ENCODE measurements at places on chromosomes 6 and 20.
A peak's percentile ranks its signal among the peaks of the same experiment; 100 is the strongest.

- no peak for DNase-seq
Observed at GRCh38 chr20:11845340-11845739, 72.4 kb upstream of the BTBD3 start.

DNA sequence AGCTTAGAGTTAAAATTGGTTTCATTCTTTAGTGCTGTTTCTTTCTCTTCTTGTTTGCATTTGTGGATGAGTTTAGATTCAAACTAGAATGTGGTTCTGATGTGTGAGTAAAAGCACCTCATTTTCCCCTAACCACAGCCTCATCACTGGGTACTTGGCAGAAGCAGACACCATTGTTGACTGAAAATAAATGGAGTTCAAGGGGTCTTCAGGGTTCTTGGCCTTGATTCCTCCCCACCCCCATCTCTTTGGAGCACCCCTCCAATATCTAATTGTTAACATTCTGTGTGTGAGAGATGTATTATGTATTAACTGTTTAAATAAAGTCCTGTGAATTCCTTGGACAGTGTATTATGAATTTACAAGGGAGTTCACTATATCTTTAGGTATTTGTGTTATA, 59.6 kb downstream of the JARID2 start:
- no peak for DNase-seq

GRCh38 chr6:169841907-169842606, 90.6 kb downstream of the ERMARD start:
- no peak for DNase-seq

DNA sequence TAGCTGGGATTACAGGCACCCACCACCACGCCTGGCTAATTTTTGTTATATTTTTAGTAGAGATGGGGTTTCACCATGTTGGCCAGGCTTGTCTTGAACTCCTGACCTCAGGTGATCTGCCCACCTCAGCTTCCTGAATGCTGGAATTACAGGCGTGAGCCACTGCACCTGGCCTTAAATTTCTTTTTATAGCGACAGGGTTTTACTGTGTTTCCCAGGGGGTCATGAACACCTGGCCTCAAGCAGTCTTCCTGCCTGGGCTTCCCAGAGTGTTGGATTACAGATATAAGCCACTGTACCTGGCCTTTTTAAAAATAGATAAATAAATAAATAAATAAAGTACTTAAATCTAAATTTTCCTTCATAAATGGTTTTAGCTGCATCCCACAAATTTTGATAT, 57.5 kb downstream of the LIN28B start:
- DNase-seq = no peak

DNA sequence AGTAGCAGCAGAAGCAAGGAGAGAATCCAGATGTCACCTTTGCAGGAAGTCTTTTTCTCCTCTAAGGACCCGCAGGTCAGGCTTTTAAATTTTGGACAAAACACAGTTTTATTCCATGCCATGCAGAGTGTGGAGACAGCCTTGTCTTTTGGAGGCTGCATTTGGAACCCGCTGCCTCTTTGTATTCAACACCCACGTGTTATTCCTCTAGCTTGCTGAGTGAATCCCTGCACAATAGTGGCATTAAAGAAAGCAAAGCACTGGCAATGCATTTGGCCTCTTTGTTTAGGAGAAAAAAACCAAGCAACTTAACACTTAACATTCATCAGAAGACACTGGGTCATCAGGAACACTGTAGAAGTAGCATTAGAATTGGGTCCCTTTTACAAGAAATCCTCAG, 43.5 kb downstream of the TFAP2B start:
- no peak for DNase-seq

- no peak for DNase-seq
Observed at GRCh38 chr6:42530296-42530695, 33.5 kb upstream of the UBR2 start.

DNA sequence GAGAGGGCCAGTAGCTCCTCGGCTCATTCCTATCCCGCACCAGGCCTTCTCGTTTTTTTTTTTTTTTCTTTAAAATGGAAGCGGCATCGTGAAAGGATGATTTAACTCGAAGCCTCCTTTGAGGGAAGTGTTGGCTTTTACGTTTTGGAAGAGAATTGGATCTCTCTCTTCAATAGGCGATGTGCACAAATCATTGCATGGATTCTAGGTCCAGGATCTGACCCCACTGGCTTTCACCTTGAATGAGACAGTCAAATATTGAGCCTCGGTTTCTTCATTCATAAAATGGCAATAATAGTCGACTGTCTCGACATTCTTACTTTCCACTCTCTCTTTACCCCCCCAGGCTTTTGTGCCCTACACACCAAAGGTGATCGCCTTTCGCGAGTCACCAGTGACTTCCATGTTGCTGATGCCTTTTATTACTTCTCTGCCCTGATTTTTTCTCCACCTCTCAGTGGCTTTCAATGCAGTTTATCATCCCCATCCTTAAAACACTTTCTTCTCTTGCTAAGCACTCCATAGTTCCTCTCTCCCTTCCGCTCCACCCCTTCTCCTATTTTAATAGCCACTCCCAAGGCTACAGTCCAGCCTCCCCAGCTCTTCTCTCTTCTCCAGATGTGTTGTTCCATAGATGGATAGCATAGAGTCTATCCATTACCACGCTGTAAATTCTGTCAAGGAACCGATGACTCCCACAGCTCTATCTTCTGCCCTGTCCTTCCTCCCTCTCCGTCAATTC, 473 bp upstream of the DTNBP1 start:
- no peak for DNase-seq

- no peak for DNase-seq
Observed at GRCh38 chr6:120615238-120615637, 719.0 kb downstream of the TBC1D32 start.

DNA sequence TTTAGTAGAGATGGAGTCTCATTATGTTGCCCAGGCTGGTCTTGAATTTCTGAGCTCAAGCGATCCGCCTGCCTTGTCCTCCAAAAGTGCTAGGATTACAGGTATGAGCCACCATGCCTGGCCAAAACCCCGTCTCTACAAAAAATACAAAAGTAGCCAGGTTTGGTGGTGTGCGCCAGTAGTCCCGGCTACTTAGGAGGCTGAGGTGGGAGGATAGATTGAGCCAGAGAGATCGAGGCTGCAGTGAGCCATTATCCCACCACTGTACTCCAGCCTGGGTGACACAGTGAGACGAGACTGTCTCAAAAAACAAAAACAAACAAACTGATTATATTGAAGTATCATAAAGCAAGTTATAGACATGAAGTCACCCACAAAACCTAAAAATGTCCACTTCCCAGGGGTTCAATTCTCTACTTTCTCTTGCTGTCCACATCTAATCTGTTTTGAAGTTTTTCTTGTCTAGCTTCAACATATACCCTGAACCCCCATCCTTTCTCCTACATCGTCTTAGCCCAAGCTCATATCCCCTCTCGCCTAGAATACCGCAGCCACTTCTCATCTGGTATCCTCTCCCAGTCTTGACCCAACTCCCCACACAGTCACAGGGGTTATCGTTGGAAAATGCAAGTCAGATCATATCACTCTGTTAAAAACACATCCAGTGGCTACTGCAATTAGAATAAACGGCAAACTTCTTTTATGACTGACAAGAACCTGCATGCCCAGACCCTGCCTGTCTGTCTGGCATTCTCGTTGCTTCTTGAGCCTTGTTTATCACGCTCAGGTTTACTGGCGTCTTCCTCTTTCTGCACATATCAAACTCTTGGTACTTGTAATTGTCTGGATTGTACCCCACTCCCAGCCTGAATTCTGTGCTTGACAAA, 20.1 kb upstream of the NCOA3 start:
- peak; percentile 62 for DNase-seq

GRCh38 chr6:158290659-158291058, 21.6 kb upstream of the TULP4 start:
- DNase-seq = peak; percentile 47

DNA sequence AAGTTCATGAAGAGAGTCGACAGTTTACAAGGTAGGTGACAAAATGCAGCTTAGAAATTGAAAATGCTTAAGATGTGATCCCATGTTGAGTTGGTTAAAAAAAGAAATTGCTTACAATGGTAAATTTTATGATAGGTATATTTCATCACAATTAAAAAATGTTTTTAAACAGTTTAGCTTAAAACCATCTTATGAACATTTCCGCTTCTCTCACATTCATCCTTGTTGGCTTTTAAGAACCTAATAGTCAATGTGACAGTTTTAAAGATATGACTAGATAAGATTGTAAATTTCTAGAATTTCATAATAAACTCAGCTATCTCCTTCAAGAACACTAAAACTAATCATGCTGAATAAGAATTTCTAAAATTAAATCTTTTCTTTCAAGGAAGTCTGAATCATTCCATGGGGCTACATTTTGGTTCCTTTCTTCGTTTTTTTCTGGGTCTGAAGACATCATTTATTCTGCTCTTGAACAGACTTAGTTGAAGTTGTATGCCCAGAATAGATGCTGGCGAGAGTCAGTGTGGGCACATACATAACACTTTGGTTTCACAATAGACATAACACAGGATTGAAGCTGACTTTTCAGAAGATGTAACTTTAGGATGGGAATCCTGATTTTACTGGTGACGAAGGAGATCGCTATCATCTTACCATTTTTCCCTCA, 35.9 kb upstream of the LTV1 start:
- DNase-seq = no peak

- no peak for DNase-seq
Observed at GRCh38 chr20:61628480-61628879, 376.4 kb downstream of the CDH4 start.

- DNase-seq = no peak
Observed at GRCh38 chr6:25004357-25004756, 68.6 kb upstream of the RIPOR2 start.

DNA sequence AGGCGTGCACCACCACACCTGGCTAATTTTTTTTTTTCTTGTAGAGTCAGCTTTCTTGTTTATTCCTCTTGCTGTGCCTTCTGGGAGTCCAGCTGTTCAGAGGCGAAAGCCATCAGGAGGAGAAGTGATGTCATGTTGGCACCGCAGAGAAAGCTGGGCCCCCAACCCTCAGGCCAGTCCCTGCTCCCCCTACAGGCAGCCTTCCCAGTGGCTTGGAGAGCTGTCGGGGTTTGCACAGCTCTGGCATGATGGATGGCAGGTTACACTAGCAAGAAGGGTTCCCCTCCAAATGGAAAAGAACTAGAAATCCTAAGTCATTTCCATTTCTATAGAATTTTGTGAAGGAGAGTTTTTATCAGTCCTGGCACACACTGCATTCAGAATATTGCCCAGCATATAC, 72.6 kb downstream of the C6orf52 start:
- no peak for DNase-seq

- no peak for DNase-seq
Observed at GRCh38 chr20:15726416-15726815, 846.8 kb downstream of the KIF16B start.

- peak; percentile 77 for DNase-seq
Observed at GRCh38 chr6:114195631-114196403, 147.0 kb downstream of the HS3ST5 start.

- DNase-seq = no peak
Observed at GRCh38 chr6:50706575-50706974, 6.8 kb upstream of the TFAP2D start.

DNA sequence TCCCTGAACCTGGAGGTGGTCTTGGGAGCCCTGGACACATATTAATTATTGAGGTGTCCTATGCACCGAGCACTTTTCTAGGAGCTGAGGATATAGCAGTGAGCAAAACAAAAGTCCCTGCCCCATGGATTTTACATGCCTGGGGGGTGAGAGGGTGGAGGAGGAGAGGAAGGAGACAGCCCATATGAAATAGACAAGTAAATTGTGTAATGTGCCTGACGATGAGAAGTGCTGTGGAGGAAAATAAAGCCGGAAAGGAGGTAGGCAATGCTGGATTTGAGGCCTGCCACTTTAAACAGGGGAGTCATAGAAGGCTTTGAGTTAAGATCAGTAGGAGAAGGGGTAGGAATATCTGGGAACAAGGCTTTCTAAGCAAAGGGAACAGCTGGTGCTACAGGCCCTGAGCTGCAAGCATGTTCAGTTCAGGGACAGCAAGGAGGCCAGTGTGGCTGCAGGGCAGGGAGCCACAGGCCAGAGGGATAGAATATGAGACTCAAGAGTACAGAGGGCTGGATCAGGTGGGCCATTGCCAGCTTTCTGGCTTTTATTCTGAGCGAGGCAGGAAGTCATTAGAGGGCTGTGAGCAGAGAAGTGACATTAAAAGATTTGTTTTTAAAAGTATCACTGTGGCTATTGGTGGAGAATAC, 19.1 kb upstream of the MYLIP start:
- no peak for DNase-seq

GRCh38 chr6:79911992-79912391, 35.4 kb downstream of the ELOVL4 start:
- DNase-seq = no peak

DNA sequence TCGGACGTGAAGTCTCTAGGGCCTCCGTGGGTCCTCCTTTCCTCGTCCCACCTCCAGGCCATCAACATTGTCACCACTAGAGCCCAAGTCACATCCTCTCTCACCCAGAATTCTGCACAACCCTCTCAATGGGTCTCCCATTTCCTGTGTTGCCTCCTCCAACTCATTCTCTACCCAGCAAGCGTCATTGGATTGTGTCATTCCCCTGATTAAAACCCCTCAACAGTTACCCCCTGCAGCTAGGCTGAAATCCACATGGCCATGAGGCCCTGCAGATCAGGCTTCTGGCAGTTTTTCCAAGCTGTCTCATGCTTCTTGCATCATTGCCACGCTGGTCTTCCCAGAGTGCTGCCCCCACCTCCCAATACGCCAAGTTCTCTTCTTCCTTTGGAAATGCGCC, 12.9 kb upstream of the FAM210B start:
- no peak for DNase-seq

GRCh38 chr6:149489967-149490366, 5.2 kb upstream of the ZC3H12D start:
- no peak for DNase-seq

- DNase-seq = no peak
Observed at GRCh38 chr20:49612127-49612738, 44.3 kb upstream of the PTGIS start.

- no peak for DNase-seq
Observed at GRCh38 chr20:44135012-44135412, 52.0 kb downstream of the JPH2 start.

DNA sequence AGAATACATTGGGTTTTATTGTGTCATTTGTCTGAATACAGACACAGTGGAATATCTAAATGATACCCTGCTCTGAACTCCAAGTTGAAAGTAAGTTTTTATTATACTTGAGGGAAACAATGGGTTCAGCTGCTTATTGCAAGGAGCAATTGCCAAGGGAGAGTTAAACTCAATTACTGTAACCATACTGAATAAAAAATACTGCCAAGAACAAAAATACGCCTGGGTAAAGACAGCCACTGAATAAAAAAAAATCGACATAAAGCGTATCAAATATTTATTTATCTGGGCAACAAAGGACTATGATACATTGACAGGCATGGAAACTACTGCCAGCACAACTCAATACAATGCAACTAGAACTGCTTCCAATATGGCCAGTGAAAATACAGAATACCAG, 18.1 kb downstream of the TFAP2A start:
- no peak for DNase-seq

- peak; percentile 10 for DNase-seq
Observed at GRCh38 chr20:34200023-34200422, 41.2 kb upstream of the ASIP start.

GRCh38 chr6:41039060-41039998, at the start of gene UNC5CL:
UNC5CL (minus strand) TSS chr6:41039221; CDS start chr6:41035074, 4,147 bp downstream.
- DNase-seq = peak; percentile 70

- DNase-seq = peak; percentile 83
Observed at GRCh38 chr6:159043251-159043650, 1.5 kb downstream of the TAGAP start.

- DNase-seq = no peak
Observed at GRCh38 chr6:39493174-39493573, 170.7 kb upstream of the KCNK16 start.

GRCh38 chr6:56961151-56961550, 6.2 kb downstream of the BEND6 start:
- DNase-seq = peak; percentile 21

GRCh38 chr6:42428326-42429041, 23.2 kb downstream of the TRERF1 start:
- DNase-seq = no peak
